ENCODE measurements at places on chromosomes 2 and 18. TPM values are rescaled to one million over a fixed set of nuclear protein-coding genes. Genes with fewer than 3 reads are reported as not detected.

Gene UGT1A8
- total RNA-seq, result not detected

Gene ZNF24
- total RNA-seq, result 66.4 TPM

Gene SPDYA
- total RNA-seq, result 1.4 TPM

Gene L3MBTL4
- total RNA-seq, result 0.09 TPM

Gene IL1F10
- not detected for total RNA-seq

Gene SOX11
- total RNA-seq, result not detected

Gene IL36RN
- total RNA-seq, result not detected

- H3K4me1 ChIP-seq, result peaks cover 61% of the 10 kb centered on the region
- H3K4me3 ChIP-seq, result peak overlapping the region; percentile 95
- peaks cover 22% of the 10 kb centered on the region for H3K36me3 ChIP-seq
- no peaks in the 10 kb centered on the region for H3K27me3 ChIP-seq
- peak overlapping the region; percentile 95 for H3K27ac ChIP-seq
- DNase-seq, result no peak
Measured at GRCh38 chr2:84878896-84879583, 1.8 kb downstream of the TRABD2A start.

DNA sequence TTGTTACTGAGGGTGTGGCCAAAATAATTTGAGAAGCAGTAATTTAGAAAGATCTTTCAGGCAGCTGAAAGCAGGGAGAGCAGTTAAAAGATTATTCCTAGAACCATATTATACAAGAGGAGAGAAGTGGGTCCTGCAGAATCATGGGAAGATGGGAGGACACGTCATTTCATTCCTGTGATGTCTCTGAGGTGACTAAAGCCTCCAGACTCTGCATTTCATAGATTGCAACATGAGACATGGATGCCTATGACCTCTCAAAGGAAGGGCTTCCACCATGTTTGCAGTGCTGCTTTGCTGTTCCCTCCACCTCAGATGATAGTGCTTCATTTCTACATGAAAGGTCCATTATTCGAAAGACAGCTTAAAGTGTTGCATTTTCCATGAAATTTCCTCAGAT lies 788.4 kb downstream of the TSN start:
- H3K4me3 ChIP-seq, result no peak overlapping the region
- no peaks in the 10 kb centered on the region for H3K36me3 ChIP-seq
- no peak overlapping the region for H3K27ac ChIP-seq
- no peaks in the 10 kb centered on the region for H3K4me1 ChIP-seq

DNA sequence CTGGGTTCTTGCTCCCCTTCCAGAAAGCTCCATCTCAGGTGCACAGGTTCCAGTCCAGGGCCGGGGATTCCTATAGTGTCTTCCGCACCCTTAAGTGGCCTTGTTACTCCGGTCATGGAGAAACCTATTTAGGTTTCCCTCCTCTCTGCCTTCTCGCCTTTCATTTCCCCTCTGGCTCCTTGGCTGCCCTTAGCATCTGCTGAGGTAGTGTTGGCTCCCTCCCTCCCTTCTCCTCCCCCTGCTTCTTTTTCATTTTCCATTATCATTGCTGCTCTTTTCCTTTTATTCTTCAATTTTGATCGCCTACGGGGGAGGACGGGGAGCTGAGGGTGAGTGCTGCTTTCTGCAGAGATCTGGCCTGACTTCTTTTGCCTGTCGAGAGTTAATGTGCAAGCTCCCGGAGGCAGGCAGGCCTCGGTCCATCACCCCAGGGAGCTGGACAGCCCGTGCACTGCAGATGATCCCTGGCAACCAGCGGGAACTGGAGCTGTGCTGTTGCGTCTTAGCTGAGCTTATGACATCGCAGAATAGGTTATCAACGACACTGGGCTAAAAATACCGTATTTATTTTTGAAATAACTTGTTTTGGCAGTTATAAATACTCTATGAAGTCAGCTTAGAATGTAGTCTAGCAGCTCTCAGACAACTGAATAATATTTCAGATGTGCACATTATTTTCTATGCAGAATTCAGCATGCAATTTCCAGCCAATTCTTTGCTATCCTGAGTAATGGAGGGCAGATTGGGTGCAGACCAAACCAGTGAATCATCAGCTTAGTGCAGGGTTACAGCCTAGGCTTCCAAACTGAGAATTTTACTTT lies 141.9 kb downstream of the SLC4A3 start:
- DNase-seq, result no peak
- H3K27ac ChIP-seq, result no peak overlapping the region
- H3K36me3 ChIP-seq, result no peaks in the 10 kb centered on the region
- no peak overlapping the region for H3K4me3 ChIP-seq
- H3K27me3 ChIP-seq, result no peaks in the 10 kb centered on the region
- no peaks in the 10 kb centered on the region for H3K4me1 ChIP-seq

GRCh38 chr2:128322715-128323554 lies 4.3 kb upstream of the HS6ST1 start:
- no peak overlapping the region for H3K4me3 ChIP-seq
- no peak overlapping the region for H3K27ac ChIP-seq
- H3K27me3 ChIP-seq, result peaks cover 12% of the 10 kb centered on the region
- peaks cover 5% of the 10 kb centered on the region for H3K4me1 ChIP-seq
- no peaks in the 10 kb centered on the region for H3K36me3 ChIP-seq

- DNase-seq, result no peak
- H3K27ac ChIP-seq, result no peak overlapping the region
Measured at GRCh38 chr2:54455131-54455562, 980 bp upstream of the SPTBN1 start.

GRCh38 chr2:233009661-233010060 lies 3.4 kb downstream of the NGEF start:
- H3K4me3 ChIP-seq, result no peak overlapping the region
- H3K4me1 ChIP-seq, result no peaks in the 10 kb centered on the region
- H3K27me3 ChIP-seq, result peaks cover 9% of the 10 kb centered on the region

DNA sequence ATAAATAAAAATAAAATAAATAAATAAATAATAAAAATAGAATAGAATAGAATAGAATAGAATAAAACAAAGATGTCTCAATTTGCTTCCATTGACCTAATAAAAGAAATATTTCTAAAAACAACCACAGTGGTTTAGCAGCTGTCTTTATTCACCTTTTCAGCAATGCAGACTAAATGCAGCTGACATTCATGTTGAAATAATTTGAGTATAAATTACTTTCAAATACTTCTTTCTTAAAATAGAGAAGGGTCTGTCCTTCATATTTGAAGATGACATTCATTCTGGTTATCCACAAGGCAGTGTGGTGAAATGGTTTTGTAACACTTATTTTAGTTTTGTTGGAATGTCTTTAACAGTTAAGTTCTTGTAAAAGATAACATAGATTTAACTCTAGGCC lies 469.4 kb downstream of the IRS1 start:
- H3K4me1 ChIP-seq, result no peaks in the 10 kb centered on the region
- H3K4me3 ChIP-seq, result no peak overlapping the region
- no peaks in the 10 kb centered on the region for H3K27me3 ChIP-seq

DNA sequence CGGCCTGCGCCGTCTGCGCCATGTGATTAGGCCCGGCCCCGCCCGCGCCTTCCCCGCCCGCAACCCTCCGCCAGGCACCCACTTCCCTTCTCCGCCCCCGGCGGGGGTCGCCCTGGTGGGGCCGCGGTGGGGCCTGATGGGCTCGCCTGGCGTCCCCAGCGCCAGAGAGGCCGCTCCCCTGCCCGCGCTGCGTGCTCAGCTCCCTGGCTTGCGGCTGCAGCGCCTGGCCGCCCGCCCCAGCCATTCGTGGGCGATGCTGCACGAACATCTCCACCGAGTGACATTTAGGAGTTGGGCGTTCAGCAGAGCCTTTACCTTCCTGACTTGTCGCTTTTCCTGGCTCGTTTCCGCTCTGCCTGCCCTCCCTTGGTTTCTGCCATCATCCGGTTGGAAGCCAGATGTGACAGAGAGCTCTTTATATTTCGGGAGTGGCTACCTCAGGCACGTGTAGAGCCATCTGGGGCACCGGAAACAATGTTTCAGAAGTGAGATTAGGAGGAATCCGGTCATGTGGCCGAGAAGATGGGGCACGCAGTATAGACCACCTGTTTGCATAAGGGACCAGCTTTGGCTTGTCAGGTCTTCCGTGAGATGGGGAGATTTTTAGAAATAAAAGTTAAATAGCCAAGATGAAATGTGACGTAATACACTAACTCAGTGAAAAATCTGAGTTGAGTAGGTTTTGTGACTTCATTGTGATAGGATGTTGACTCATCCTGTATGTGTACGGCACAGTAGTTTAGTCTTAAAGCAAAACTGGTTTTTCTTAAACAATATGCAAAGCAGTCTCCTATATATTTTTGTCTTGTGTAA lies 1.2 kb downstream of the GLS start:
- H3K27me3 ChIP-seq, result no peaks in the 10 kb centered on the region
- peak overlapping the region; percentile 100 for H3K4me3 ChIP-seq
- peaks cover 34% of the 10 kb centered on the region for H3K4me1 ChIP-seq

- no peaks in the 10 kb centered on the region for H3K4me1 ChIP-seq
- H3K27me3 ChIP-seq, result peaks cover 17% of the 10 kb centered on the region
- H3K27ac ChIP-seq, result no peak overlapping the region
- no peak overlapping the region for H3K4me3 ChIP-seq
- DNase-seq, result no peak
- H3K36me3 ChIP-seq, result no peaks in the 10 kb centered on the region
Measured at GRCh38 chr18:54033052-54033451, 191.4 kb downstream of the MBD2 start.

GRCh38 chr2:189281201-189281600 lies 101.6 kb upstream of the COL5A2 start:
- H3K4me1 ChIP-seq, result no peaks in the 10 kb centered on the region
- no peak overlapping the region for H3K4me3 ChIP-seq
- DNase-seq, result no peak
- H3K27me3 ChIP-seq, result no peaks in the 10 kb centered on the region
- peaks cover 1% of the 10 kb centered on the region for H3K36me3 ChIP-seq
- H3K27ac ChIP-seq, result no peak overlapping the region

- peaks cover 25% of the 10 kb centered on the region for H3K4me1 ChIP-seq
- no peak for DNase-seq
- no peak overlapping the region for H3K4me3 ChIP-seq
- H3K27ac ChIP-seq, result no peak overlapping the region
Measured at GRCh38 chr2:170360546-170361089, 182.7 kb downstream of the MYO3B start.

GRCh38 chr2:44771522-44771921 lies 170.0 kb upstream of the SIX3 start:
- no peaks in the 10 kb centered on the region for H3K36me3 ChIP-seq
- H3K4me1 ChIP-seq, result no peaks in the 10 kb centered on the region
- H3K4me3 ChIP-seq, result no peak overlapping the region
- H3K27me3 ChIP-seq, result peaks cover 21% of the 10 kb centered on the region

DNA sequence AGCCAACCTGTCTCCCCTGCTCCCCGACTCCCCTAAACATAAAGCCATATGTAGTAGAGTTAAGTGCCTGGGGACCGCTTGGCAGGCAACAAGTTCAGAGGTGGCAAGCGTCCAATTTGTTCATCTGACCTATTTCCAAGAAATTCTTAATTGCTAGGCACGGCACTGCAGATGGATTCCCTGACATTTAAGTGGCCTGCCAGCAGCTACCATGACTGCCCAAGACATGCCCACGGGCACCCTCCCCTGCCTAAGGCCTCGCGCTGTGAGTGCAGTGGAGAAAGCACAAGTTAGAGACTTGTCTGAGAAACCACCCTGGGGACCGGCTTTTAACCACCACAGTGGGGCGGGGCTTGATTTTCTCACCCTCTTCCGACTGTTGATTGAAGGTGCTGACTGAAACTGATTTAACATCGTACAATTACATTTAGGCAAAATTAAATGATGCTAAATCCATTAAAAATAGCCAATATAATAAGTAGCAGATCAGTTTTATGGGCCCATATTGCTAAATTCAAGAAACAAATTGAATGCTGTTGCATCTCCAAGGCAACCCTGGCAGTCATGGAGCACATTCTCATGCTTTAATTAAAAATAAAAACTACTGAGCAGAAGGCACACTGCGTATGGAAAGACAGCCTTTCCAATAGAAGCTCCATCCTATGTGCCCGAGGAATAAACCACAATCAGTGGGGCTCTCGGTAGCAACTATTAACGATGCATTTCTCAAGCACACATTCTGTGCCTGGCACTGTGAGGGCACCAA lies 163.6 kb upstream of the ACAA2 start:
- H3K4me3 ChIP-seq, result no peak overlapping the region
- no peaks in the 10 kb centered on the region for H3K4me1 ChIP-seq
- peaks cover 12% of the 10 kb centered on the region for H3K27me3 ChIP-seq

DNA sequence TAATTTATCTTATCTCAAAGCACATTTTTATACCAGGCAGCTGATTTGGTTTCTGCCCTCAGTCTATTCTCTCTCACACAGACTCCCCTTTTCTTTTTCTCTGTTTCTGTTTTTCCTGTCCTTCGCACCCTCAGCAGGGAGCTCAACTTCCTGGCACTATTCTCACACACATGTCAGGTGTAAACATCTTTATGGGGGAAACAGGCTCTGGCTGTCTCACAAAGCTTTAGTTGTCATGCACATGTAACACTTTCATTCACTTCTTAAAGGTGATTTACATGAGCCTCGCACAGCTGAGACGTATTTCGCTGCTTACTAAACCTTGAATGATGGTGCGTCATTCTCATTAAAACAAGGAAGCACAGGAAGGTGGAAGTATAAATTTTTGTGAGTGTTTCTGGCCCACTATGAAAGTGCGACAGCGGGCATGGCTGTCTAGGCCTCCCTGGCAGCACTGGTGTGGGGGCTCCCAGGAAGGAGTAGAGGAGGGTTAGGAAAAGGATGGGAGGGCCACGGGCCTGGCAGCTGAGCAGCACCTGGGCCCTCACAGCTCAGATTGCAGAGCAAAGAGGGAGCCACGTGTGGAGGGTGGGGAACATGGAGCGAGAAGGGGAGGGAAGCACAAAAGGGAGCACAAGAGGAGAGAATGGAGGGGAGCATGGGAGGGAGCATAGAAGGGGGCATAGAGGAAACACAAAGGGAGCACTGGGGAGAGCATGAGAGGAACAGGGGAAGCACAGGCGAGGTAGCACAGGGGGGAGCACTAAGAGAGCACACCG lies 46.2 kb upstream of the SNTG2 start:
- H3K27ac ChIP-seq, result no peak overlapping the region
- H3K4me3 ChIP-seq, result no peak overlapping the region
- peaks cover 4% of the 10 kb centered on the region for H3K4me1 ChIP-seq
- no peak for DNase-seq
